COR-L47 (cell line): ENCODE measurements at places on chromosomes 6 and 20.

- DNase-seq: no peak
Measured at GRCh38 chr6:44809258-44809657, 421.8 kb downstream of the CDC5L start.

DNA sequence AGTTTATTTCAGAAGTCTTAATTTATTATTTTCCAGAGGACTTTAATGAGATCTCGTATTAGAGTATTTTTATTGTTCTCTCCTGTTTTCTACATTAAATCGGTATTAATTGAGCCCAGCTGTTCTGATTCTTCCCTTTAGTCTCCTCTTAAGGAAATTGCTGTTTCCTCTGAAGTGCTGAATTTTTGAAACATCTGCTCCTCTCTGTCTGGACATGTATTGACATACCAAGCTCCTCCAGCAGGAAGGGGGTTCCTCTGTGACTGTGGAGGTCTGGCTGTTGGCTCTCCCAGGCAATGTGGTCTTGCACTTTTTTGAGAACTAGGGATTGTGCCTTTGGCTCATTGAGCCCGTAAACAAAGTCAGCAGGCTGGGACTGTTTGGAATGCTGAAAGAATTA lies 74.9 kb downstream of the MAP3K4 start:
- DNase-seq: no peak

GRCh38 chr6:42735976-42736375 lies 9.9 kb downstream of the TBCC start:
- DNase-seq: no peak

DNA sequence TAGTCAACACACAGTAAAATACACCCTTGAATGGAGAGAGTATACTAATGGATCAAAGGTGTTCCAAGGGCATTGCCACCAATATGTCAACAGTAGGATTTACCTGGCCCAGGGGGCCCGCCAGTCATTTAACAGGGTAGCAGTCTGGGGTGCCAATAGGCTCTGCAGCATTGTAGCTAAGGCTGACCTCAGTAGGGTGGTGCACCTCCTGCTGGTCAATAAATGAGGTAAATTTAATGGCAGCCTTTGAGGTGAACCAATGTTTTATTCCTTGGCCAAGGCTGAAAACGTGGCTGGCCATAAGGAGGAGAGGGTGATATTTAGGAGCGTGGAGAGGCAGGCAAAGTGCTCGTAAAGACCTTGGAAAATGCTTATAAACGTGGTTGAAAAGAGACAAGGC lies 147.2 kb downstream of the RPS12 start:
- DNase-seq: no peak

DNA sequence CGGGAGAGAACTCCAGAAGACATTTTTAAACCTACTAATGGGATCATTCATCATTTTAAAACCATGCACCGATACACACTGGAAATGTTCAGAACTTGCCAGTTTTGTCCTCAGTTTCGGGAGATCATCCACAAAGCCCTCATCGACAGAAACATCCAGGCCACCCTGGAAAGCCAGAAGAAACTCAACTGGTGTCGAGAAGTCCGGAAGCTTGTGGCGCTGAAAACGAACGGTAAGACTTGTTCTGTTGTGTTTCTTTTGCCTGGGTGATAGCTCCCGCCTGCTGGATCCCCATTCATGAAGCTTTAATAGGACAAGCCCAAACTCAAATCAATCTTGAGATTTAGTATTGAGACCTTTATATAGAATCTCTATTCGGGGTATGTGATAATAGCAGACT lies 4.2 kb downstream of the TNFAIP3 start:
- DNase-seq: no peak

GRCh38 chr6:86832686-86833085 lies 104.6 kb upstream of the HTR1E start:
- no peak for DNase-seq

GRCh38 chr6:132348231-132348630 lies 53.0 kb downstream of the MOXD1 start:
- DNase-seq: no peak

GRCh38 chr6:93584300-93584699 lies 164.9 kb upstream of the EPHA7 start:
- DNase-seq: no peak

DNA sequence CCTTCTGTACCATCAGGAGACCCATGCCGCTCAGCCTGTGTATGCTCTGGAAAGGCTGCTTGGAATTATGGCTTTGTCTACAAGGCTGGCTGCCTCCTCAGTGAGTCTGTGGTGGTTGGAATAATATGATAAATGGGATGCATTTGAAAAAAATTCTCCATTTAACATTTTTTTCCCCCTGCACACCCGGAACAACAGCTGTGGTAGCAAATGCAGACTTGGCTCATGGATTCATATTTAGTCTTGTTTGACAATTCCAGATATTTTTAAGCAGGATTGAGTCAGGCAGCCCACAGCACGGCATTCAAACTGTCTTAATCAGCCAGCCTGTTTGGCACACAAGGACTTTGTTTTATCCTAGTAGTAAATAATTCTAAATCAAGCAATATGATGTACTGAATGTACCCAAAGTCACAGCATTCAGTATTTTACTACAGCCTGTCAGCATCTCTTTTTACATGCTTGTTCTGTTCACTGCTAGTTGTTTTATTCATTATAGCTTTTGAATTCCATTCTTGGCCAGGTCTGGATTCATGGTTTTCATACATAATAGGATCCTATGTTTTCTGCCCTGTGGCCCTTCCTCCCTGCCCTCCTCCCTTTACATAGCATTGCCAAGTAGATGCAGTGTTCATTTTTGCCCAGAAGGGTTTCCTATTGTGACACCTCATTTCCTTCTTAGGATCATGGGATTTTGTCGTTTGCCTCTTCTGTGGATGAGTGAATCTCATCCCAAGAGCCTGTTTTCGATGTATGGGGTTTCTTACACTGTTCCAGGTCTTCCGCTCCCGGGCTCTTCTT lies 68.1 kb downstream of the LRRC1 start:
- no peak for DNase-seq

DNA sequence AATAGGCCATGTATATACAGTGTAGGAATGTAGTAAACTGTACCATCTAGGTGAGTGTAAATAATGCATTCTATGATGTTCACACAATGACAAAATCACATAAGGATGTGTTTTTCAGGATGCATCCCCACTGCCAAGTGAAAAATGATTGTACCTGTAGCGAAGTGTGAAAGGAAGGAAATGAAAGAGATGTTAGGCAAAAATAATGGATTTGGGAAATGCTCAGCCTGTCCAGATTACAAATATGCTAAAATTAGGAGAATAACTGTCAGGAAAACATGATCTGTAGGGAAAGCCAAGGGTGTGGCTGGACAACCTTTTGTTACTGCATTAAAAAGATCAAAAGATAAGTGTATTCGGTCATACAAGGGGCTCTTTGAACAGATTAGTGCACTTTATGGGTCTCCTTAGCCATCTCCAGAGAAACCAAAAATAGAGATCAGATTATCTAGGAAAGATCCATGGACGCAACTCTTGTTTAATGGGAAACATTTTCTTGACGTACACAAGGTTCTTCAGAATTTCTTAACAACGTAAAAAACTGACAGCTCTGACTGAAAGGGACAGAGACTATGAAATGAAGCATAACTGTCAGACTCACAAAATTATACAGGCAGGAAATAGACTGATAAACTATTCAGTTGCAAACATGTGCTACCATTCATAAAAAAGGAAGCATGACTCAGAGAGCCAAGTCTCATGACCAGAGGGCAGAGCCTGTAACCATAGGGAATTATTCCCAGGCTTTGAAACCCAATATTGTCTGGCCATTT lies 253.6 kb upstream of the RAB32 start:
- DNase-seq: no peak

GRCh38 chr6:81894306-81894705 lies 141.8 kb upstream of the TENT5A start:
- DNase-seq: no peak

GRCh38 chr20:53623134-53623453 lies 29.5 kb upstream of the ZNF217 start:
- DNase-seq: no peak

- no peak for DNase-seq
Measured at GRCh38 chr6:154500769-154501577, 9.5 kb downstream of the CNKSR3 start.

GRCh38 chr6:130366107-130367005 lies 539 bp downstream of the TMEM200A start:
- no peak for DNase-seq

GRCh38 chr20:45436732-45437485 lies 21.0 kb downstream of the PIGT start:
- peak; percentile 57 for DNase-seq

- DNase-seq: no peak
Measured at GRCh38 chr6:85416049-85416448, 33.8 kb upstream of the NT5E start.

DNA sequence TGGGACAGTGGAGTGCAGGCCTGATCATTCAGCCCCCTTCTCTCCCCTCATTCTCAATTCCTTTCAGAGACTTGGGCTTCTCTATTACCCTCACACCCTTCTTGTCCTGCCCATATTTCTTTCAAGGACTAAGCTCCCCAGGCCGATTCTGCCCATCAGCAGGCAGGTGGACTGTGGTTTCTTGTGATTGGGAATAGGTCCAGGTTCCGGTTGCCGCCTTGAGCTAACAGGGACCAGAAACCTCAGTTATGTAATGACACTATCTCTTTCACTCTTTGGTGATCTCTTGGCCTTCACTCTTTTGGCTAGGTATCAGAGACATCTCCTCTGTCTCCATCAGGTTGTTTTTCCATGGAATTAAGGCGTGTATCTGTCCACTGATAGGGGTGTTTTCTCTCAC lies 6.5 kb downstream of the MUCL3 start:
- no peak for DNase-seq

GRCh38 chr6:50096296-50096695 lies 46.6 kb upstream of the DEFB112 start:
- no peak for DNase-seq

- DNase-seq: no peak
Measured at GRCh38 chr20:44590980-44591778, 8.8 kb downstream of the PKIG start.

DNA sequence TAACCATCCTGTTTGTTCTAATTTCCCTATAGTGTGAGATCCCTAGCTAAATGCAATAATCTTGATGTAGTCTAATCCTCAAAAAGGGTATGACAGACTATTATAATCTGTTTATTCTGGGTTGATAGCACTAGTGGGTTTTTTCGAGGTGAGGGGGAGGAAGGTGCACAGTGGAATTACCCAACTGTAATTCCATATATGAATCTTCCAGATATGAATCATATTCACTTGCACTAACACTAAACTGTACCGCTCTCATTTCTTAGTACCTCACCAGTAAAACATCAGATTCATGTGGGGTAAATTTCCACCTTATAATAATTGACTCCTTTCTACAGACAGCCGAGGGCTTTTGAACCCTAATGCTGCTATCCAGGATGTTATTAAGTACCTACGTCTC lies 16.5 kb downstream of the NCOA7 start:
- no peak for DNase-seq

- DNase-seq: peak; percentile 60
Measured at GRCh38 chr6:73519926-73520687, 725 bp downstream of the EEF1A1 start.

- no peak for DNase-seq
Measured at GRCh38 chr6:18845896-18846295, 458.7 kb downstream of the RNF144B start.

GRCh38 chr6:2979819-2980464 lies 8.6 kb upstream of the SERPINB6 start:
- no peak for DNase-seq

GRCh38 chr6:19472850-19473249 lies 364.3 kb upstream of the ID4 start:
- DNase-seq: no peak

DNA sequence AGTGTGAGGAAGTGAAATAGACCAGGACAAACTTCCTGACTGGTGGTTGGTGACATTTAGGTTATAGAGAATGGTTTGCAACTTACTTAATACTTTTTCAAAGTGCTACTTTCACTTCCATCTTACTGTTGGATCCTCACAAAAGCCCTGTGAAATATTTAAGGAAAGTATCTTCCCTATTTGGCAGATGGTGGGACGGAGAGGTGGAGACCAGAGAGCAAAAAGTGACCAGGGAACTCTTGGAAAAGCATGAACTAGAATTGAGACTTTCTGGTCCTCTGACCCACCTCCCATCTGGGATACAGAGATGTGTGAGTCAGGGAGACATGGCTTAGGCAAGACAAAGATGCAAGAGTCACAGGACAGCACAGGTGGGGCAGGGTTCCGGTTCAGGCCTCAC lies 3.0 kb downstream of the TRIM10 start:
- DNase-seq: no peak

GRCh38 chr6:15442467-15442866 lies 196.6 kb downstream of the JARID2 start:
- no peak for DNase-seq

- DNase-seq: no peak
Measured at GRCh38 chr6:167255918-167256553, 35.1 kb upstream of the UNC93A start.

- no peak for DNase-seq
Measured at GRCh38 chr6:56541030-56541600, 101.6 kb downstream of the DST start.

DNA sequence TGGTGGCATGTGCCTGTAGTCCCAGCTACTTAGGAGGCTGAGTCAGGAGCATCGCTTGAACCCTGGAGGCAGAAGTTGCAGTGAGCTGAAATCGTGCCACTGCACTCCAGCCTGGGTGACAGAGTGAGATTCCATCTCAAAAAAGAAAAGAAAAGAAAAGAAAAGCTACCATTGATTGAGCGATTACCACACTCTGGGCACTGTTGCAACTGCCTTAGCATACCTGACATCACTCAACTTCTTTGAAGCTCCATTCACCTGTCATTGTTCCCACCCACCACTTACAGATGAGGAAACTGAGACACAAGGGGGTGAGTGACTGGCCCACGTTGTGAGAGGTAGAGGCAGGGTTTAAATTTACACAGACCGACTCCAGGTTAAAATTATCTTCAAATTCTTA lies 442.1 kb upstream of the SULF2 start:
- DNase-seq: no peak

DNA sequence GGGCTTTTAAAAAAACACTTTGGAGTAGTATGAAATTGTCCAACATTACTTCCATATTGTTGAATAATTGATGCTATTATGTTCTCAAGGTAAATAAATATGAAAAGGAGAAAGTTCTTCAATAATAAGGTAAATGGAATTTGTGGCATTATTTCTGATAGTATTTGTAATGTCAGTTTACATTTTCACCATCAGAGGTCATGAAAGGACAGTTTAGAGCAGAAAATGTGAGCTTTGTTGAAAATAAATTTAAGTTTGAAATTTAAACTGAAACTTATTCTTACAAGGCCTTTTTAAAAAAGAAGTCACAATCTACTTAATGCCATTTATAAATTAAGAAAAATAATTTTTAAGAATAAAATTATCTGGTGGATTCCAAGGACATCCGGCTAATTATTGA lies 15.8 kb upstream of the CEP162 start:
- no peak for DNase-seq

GRCh38 chr6:105797983-105798453 lies 288.1 kb upstream of the PRDM1 start:
- DNase-seq: no peak

- peak; percentile 10 for DNase-seq
Measured at GRCh38 chr6:52233975-52234823, 10.1 kb downstream of the IL17F start.

DNA sequence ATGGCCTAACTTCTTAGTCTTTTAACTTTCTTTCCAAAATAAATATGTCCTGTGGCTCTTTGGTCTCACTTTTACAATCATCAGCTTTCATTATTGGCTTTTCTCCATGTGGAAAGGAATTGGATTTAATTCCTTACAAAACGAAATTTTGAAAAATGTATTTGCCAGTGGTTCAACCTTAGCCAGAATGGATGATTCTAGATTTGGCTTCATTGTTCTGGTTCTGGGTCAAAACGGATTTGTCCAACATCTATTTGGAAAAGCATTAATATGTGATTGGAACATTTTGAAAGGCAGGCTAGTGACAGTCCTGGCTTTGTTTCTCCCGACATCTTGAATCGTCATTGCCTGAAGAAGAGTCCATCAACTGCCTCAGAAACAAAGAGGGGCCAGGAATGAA lies 59.2 kb downstream of the TENT5A start:
- DNase-seq: no peak
